ENCODE measurements at places on chromosomes 12 and 14.

DNA sequence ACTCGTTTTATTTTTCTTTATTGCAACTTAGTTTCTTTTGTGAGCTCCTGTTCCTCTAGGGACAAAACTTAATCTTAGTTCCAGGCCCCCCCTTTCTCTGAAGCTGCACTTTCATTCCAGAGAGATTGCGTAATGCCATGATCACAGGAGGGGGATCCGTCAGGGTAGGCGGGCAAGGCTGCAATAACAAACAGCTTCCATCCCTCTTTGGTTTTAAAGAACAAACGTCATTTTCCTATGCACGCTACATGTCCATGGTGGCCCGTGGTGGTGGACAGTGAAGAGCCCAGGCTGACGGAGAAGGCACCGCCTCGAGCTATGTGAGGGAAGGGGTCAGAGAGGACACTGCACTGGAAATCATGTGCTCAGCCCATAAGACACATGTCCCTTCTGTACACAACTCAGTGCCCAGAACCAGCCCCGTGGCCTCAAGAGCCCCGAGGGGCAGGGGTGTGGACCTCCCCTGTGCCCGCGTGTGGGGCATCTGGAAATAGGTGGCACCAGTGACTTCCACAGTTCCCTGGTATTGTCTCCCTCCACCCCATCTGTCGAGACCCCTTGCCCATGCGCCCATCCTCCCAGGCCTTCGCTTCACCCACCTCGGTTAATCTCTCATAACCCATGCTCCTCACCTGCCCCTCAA is 161.4 kb downstream of the ADGRD1 start:
- DNase-seq, result no peak

- DNase-seq, result no peak
Observed at GRCh38 chr14:72742118-72742837, 151.6 kb downstream of the DPF3 start.

GRCh38 chr12:107912421-107913004 is 138.0 kb downstream of the ASCL4 start:
- peak; percentile 44 for DNase-seq

GRCh38 chr14:71574976-71575375 is 357.3 kb upstream of the RGS6 start:
- no peak for DNase-seq

DNA sequence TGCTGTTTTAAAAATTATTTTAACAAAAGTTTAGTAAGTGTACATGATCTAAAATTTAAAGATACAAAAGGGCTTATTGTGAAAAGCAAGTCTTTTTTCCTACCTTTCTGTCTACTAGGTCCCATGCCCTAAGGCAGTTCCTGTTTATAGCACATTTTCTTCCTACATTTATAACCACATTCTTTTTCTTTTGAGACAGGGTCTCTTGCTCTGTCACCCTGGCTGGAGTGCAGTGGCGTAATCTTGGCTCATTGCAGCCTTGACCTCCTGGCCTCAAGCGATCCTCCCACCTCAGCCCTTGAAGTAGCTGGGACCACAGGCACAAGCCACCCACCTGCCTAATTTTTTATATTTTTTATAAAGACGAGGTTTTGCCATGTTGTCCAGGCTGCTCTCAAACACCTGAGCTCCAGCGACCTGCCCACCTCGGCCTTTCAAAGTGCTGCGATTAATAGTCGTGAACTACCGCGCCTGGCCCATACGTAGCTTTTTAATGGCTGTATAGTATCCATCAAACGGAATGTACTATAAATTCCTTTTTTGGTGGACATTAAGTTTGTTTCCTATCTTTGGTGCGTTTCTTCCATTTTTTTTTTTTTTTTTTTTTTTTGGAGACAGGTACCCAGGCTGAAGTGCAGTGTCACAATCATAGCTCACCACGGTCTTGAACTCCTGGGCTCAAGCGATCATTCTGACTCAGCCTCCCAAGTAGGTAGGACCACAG is 20.9 kb downstream of the FRS2 start:
- DNase-seq, result no peak

DNA sequence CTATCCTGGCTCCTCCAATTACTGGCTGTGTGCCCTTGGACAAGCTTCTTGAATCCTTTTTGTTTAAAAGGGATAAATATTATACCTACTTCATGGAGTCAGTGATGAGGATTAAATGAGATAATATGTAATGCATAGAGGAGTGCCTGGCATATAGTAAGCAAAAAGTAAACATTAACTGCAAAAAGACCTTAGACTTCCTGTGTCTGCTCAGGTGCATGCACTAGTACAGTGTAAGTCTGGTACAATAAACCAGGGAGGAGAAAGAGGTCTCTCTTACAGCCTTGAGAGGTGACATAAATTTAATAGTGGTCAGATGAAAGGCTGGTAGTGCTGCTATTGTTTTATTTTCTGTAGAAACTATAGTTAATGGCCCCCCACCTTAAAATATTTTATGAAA is 305.2 kb upstream of the MIS18BP1 start:
- no peak for DNase-seq

GRCh38 chr12:20631711-20632110 is 63.4 kb upstream of the SLCO1C1 start:
- DNase-seq, result no peak

DNA sequence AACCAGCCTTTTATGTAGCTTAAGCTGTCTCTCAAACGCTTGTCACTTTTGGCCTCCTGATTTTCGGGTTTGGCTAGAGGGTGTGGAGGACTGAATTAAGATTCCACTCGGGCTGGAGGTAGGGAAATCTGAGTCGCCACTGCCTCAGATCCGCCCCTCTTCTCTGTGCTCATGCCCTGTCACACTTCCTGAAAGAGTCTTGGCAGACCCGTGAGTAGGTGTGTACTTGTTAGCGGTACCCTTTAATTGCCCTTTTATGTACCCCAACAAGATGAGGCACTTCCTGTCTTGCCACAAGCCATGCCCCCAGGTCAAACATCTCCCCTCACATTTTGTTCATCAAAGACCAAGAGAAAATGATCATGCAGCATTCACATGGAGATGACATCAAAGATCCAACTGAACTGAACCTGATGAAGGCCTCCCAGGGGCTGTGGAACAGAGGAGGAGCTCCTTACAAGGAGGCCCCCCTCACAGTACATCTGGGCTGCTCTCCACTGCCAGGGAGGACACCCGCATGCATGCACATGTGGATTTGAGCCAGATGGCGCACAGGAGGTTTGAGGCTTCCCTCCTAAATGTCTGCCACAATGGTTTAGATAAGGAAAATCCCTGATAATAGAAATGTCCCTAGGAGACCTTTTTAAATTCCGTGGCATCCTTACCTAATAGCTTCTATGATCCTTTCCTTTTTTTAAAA is 86.5 kb upstream of the CDKN3 start:
- no peak for DNase-seq
